ENCODE measurements at places on chromosomes 12 and 14. TPM values are rescaled to one million over a fixed set of nuclear protein-coding genes. Genes with fewer than 3 reads are reported as not detected.

HCAR3 gene
- not detected for total RNA-seq

RDH5 gene
- 9.7 TPM for total RNA-seq

CYP27B1 gene
- 2.0 TPM for total RNA-seq

GALNT6 gene
- 3.7 TPM for total RNA-seq

IQSEC3 gene
- total RNA-seq: 2.5 TPM

TMTC3 gene
- total RNA-seq: 35.2 TPM

AQP5 gene
- 1.8 TPM for total RNA-seq

KERA gene
- not detected for total RNA-seq

DNA sequence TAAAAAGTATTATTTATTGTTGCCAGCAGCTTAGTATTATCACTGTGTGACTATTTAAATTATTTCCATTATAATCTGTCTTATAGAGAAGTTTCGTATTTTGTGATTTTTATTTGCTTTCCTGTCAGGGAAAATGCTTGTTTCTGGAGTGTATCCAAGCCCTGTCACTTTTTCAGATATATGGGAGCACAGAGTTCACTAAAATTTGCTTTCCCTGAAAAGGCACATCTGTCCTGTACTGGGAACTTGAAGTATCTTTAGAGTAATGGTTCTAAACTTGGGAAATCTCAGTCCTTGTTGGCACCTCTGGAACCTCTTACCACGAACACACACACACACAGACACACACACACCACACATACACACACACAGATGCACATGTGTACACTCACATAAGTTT lies 39.3 kb upstream of the SSTR1 start:
- no peak for DNase-seq

- no peak for DNase-seq
Measured at GRCh38 chr12:57765003-57765697, 1.7 kb downstream of the CYP27B1 start.

DNA sequence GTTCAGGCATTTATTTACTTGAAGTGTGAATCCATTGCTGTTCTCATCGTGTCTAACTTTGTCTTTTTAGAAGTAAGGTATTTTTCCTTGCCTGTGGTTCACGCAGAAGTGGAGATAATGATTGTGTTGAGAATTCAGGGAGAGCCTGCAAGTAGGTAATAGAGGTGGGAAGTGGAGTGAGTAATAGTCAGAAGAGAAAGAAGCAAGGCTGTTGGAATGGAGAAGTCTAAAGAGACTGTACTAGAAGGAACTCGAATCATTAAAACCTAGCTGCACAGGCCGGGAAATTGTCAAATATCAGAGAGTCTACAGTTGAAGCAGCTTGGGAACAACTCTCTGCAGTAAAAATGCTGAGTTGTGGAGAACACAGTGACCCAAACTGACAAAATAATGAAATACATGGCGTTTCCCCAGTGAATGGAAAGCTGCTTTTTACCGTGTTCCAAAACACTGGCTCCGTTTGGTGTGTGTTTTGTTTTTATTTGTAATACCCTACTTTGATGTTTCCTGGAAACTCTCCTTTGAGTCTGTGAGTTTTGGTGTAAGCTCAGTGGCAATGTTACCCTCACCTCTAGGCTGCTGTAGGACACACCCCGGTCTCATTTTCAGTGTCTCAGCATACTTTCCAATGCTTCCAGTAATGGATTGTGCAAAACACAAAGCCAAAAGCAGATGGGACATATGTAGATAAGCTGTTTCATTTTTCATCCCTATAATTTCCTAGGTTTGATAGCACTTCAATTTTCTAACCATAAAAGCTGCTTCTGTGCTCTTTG lies 146.6 kb downstream of the CRADD start:
- no peak for DNase-seq

DNA sequence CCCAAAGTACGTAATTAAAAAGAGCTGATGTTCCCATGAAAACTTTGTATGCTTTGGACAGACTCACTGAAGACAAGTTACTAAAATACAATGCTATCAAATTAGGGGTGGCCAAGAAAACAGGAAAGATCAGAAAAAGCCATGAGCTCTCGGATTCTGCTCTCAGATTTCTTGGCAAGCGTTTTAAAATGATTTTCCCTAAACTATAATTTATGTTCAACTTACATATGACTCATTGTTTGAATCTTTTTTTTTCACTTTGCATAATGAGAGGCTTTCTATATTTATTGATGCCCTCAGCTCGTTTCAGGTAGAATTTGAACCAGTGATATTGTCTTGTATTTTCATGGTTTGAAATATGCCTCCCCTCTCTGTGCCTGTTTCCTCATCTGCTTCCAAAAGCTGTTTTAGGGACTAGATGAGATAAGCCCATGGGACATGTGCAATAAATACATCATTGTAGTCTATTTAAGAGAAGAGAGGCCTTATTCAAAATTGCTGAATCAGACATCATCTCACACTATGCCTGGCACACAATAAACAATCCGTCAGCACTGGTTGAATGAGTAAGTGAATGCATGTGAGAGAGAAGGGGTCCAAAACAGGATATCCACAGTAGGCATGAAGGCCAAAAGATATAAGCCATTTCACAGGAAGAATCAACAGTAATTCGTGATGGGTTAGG lies 4.7 kb upstream of the IPO8 start:
- no peak for DNase-seq

DNA sequence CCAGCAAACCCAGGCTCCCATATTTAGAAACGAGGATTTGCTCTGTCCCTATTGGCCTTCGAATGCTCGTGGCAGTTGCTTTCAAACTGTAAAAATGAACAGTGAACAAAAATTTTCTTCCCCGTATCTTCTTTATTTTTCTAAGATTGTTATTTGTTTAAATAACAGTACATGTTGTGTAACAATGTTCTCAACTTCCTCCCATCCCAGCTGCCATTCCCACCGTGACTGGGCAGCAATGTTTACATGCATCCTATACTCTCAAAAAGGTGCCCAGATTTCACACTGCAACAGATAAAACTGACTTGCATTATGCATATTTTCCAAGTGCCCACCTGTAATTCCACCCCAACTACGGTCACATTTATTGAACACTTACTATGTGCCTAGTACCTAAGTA lies 12.8 kb downstream of the VCPKMT start:
- no peak for DNase-seq

DNA sequence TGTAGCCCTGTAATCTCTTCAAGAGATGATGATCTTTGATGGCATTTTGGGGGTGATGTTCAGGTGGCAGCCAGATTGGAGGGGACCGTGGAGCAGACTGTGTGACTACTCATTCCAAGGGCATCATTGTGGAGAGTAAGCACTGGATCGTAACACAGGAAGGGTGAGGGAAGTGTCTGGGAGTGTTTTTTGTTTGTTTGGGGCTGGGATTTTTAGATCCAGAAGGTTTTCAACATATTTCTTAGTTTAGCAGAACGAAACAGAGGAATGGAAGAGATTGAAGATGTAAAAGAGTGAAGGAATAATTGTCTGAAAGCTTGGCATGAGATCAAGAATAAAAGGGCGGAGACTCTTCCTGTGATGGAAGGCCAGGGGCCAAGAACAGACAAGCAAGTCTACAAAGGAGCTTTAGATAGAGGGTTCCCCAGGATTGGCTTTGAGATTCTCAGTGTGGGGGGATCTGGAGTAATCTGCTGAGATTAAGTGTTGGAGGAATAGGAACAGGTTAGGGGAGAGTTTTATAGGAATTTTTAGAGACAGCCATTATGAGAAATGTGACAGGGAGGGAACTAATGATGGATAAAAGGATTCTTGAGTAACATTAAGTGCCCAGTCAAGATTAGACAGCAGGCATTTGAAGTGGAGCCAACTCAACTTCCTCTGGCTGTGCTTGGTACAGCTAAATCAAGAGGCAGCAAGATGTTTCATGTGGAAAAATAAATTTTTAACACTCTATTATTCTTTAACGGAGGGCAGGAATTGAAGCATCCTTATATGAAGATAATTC lies 79.7 kb upstream of the REP15 start:
- no peak for DNase-seq

DNA sequence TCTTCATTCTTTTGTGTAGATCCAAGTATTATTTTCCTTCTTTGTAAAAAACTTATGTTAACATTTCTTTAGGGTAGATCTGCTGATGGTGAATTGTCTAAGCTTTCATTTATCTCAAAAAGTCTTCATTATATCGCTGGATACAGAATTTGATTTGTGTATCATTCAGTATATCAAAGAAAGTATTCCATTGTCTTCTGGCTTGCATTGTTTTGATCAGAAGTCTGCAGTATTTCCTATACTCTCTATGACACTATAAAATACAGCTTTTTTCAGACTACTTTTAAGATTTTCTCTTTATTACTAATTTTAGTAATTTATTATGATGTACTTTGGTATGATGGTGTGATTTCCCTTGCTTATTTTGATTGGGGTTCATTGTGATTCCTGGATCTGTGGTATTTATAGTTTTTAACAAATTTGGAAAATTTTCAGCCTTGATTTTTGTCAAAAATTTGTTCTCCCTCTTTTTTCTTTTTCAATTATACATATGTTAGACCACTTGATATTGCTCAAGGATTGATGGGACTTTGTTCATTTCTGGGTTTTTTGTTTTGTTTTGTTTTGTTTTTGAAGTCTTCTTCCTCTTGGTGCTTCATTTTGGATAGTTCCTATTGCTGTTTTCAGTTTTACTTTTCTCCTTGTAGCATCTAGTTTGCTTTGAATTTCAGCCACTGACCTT lies 176.5 kb downstream of the ZFP36L1 start:
- DNase-seq: no peak

DNA sequence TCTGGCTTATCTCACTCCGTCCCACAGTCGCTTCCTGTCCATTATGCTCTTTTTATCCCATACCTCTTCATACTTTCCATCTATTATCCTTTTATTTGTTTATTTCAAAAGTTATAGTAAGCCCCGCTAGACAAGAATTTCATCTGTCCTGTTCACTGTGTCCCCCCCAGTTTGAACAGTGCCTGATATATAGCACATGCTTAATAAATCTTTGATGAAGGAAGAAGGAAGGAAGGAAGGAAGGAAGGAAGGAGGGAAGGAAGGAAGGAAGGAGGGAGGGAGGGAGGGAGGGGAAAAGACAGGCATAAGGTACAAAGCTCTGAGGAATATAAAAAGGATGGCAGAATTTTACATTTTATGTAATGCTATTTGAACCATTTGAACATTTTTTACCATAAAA lies 324.7 kb downstream of the GXYLT1 start:
- no peak for DNase-seq

DNA sequence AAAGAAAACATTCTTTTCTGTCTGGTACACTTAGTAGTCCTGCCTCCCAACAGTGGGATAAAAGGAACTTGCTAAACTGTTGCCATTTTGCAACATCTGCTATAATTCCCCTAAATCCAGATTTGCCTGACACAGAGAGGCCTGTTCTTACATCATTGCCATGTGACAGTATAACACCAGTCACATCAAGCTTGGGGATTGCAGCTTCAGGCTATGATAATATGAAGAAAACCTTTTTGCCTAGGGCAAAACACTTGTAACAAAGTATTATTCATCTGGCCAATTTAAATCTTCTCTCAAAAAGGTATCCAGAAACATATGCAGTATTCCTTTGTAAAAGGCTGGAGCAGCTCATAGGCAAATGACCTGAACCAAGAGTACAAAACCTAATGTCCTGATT lies 80.9 kb upstream of the OTX2 start:
- DNase-seq: no peak

DNA sequence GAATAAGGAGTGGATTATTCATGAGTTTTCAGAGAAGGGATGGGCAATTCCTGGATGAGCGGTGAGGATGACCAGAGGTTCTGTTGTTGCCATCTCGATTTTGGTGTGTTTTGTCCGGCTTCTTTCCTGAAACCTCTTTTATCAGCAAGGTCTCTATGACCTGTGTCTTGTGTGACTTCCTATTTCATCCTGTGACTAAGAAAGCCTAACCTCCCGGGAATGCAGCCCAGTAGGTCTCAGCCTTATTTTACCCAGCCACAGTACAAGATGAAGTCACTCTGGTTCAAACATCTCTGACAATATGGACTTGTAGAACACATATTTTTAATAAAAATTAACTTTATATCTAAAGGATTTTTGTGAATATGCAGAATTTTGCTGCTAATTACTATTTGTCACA lies 716.4 kb downstream of the FSCB start:
- no peak for DNase-seq

DNA sequence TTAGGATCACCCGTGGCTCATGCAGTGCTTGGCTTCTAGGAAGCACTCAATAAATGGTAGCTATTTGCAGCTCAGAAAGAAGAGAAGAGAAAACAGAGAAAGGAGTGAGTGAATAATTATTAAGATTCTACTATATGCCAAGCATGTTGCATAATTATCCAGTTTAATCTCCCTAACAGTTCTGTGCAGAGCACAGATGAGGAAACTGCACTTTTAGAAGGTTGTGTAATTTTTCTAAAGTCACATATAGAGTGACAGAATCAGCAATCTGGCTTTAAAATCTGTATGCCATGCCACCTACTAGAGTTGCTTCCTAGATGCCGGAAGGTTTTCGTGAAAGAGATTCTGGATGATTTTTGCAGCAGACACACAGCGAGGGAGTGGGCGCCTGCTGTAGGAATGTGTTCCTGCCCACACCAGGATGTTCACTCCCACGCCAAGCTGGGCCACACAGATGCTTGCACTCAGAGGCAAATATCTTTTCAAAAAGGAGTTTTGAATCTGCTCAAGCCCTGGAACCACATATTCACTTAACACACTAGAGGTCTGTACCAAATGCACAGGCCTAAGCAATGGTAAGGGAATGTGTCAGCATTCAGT lies 50.2 kb upstream of the SMCO2 start:
- no peak for DNase-seq

DNA sequence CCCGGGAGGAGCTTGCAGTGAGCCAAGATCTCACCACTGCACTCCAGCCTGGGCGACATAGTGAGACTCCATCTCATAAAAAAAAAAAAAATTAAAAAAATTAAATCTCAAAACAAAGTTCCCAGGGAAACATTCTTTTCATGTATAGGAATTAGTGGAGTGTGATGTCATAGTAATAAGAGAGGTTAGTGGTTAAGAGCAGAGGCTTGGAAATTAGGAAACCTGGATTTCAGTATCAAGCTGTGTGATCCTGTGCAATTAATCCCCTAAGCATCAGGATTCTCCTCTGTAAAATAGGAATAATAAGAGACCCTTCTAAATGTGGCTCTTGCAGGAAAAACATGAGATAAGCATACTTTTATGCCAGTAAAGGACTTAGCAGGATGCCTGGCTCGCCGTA lies 3.1 kb upstream of the TXNRD1 start:
- no peak for DNase-seq

DNA sequence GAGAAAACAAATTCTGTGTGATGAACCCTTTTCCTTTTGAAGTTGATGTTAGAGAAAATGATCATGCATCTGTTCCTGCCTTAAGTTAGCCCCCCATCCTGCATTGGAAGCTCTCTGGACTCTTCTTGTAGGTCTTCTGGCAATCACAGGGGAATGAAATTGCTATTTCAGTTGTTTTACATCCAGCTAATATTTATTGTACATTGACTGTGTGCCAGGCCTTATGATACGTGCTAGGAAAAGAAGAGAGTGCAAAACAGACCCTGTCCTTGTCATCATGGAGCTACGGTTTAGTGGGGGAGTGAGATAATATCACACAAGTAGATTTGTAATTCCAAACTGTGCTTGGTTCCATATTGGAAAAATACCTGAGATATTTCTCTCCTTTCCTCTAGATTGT lies 118.6 kb downstream of the TGFB3 start:
- no peak for DNase-seq

All from progenitor cell of endocrine pancreas (in vitro differentiated cells).